ENCODE measurements at places on chromosomes 12 and 14. TPM values are rescaled to one million over a fixed set of nuclear protein-coding genes. Genes with fewer than 3 reads are reported as not detected.

Gene PDE3A
- total RNA-seq = 3.7 TPM

DNA sequence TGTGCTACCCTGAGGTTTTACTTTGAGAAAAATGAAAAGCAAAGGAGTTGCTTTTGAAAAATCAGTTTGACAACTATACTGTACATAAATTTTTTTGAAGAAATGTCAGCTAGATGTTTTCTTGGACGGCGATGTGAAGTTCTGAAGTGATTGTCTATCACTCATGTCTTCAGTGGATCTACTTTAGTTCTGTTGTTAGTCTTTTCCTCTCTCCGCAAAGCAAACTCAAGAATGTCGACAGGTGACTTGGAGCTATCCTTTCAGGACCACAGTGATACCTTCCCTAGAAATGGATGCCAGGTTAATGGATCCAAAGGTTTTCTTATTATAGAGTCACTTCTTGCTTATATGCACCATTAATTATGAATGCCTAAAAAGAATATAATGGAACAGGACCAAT is 1.2 kb downstream of the PTPRO start:
- no peak for DNase-seq

GRCh38 chr14:66281036-66281776 is 205.0 kb upstream of the CCDC196 start:
- DNase-seq = no peak

GRCh38 chr12:33588725-33589405 is 149.2 kb upstream of the SYT10 start:
- no peak for DNase-seq

DNA sequence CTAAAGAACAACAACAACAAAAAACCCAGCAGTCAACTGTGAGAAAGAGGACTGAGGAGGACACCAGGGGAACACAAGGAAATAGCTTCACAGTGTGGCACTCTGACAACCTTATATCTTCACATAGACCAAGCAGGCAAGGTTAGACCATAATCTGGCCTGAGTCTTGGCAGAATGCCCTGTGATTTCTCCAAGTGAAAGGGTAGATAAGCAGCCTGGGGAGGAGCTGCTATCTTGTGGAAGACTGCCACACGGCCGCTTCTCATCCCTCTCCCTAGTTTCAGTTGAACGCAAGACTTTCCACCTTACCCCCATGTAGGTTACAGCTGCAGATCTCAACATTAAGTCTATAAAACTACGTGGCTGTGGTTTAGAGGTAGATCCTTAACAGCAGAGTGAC is 3.7 kb downstream of the SLC25A21 start:
- no peak for DNase-seq

DNA sequence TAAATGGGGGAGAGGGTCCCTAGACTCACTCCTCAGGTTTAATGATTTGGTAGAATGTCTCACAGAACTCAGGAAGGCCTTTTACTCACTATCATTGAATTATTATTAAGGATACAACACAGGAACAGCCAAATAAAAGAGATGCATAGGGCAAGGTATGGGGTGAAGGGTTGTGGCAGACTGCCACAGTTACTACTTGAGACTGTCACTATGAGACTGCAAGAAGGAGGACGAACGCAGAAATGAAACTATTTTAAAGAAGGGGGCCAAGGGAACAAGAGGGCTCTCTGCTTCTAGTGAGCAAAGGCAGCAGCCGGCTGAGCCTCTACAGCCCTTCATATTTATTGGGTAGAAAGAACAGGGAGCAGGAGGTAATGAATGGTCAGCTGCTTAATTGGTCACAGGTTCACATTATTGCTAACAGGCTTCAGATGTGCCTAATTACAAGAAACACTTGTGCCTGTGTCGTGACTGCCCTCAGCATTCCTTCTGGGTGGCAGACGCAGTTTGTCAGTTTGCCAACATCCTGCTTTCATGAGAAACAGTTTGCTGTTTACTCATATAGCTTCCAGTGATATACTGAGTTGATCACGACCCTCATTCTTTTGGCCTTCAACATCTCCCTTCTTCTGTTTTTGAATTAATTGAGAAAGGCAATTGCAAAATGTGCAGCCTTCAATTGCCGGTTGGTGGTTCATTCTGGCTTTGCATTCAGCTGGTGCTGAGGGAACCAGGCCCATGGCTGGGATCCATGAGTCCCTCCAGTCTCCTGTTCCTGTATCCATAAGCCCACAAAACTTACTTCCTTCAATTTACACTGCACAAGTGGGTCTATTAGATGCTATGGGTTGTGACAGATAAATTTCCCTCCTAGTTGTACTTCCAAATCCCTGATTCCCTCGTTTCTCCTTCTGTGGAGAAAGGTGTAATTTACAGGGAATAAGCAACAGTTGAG is 82.8 kb upstream of the PLEKHG7 start:
- no peak for DNase-seq

- peak; percentile 78 for DNase-seq
These were observed 3.4 kb upstream of the RNASE7 start for GRCh38 chr14:21038441-21039422.

Gene BCAT1
- total RNA-seq = 36.0 TPM

- no peak for DNase-seq
These were observed 68.5 kb downstream of the SOX5 start for GRCh38 chr12:23880988-23881387.

DNA sequence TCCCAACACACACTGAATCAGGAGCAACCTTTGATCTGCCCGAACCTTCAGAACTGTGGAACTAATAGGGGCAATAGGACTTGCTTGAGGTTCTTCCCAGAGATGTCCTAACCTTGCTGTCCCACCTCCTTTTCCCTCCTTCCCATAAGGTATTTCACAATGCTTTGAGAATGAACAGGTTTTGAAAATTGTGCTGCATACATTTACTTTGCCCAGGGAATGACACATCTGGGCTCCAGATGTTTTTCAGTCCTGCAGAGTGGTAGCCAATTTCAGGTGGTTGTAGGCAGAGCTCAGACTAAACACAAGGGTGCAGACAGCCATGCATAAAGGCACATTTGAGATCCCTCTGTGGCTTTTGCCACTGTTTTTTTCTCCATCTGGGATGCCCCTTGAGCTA is 206.7 kb upstream of the PWP1 start:
- no peak for DNase-seq

Gene PRB2
- 4.0 TPM for total RNA-seq

GRCh38 chr12:66910366-66910974 is 231.6 kb upstream of the GRIP1 start:
- DNase-seq = no peak

DNA sequence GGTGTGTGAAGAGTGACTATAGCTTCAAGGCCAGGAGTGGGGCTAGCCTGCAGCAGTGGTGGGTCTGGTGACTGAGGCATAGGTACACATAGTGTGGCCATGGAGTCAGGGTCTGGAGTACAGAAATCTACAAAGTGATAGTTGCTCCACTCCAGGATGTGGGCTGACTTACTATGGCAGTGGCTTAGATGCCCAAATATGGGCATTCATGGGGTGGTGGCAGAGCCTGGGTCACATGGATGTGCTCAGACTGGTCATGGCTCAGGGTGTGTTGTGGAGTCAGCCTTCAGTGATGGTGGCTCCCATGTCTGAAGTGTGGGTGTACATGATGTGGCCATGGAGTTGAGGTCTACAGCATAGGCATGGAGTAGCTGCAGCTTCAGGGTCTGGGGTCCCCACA is 27.3 kb downstream of the CLEC6A start:
- DNase-seq = no peak

GRCh38 chr14:50232276-50232642 is 881 bp upstream of the SOS2 start:
- no peak for DNase-seq

Gene IL31
- not detected for total RNA-seq

Gene CCDC197
- total RNA-seq = not detected

Gene CLECL1
- total RNA-seq = not detected

DNA sequence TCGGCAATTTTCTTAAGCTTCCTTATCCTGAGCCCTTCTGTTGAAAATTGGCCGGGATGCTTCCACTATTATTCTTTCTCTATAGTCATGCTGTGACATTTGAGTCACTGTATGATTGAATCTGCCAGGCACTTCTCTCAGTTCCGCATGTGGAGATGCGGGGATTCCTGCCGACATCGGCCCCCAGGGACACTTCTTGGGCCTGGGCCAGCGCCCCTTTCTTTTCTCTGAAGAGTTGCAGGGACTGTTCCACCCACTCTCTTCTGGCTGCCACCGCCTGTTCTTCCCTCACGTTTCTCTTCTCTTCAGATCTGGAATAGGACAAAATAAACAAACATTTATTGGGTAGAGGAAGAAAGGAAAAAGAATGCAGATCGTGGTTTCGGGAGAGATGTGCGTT is 310.1 kb downstream of the ETNK1 start:
- DNase-seq = no peak

DNA sequence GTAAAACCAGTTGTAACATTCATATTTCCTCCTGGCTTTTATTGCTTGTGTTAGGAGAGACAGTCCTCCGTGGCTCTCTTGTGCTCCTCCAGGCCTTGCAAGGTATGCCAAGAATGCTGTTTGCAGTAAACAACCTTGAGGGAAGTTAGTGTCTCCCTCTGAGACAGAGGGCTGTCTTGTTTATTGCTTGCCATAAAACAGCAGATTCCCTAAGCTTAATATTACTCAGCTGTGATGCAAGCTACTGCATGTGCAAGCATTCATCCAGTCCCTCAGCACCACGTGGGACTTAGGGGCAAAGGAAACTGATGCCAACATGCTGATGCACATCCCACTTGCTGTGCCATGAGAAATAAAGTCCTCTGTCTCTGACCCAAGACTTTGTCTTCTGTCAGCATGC is 6.6 kb downstream of the POMT2 start:
- no peak for DNase-seq

DNA sequence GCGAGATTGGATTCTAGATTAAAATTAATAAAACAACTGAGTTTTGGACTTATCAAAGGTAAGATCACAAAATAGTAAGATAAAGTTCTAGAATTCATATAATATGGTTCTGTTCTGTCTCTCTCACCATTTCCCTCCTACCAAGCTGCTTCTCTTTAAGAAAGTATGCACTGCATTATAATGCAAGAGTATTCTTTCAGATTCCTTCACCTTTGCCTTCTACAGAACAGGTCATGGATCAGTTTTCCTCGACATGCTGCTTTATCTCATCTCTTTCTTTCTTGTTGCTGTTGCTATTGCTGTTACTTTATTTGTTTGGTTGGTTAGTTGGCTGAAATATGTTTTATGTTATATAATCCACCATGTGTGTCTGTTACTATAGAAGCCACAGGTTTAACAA is 357.0 kb downstream of the NAV3 start:
- DNase-seq = no peak

GRCh38 chr12:80707126-80707829 is at the start of gene MYF6:
Gene MYF6, plus strand, starts transcription at chr12:80707634. Its CDS starts 86 bp downstream, at chr12:80707720.
- DNase-seq = no peak

- no peak for DNase-seq
These were observed 297.7 kb downstream of the SYT1 start for GRCh38 chr12:79162147-79162772.

DNA sequence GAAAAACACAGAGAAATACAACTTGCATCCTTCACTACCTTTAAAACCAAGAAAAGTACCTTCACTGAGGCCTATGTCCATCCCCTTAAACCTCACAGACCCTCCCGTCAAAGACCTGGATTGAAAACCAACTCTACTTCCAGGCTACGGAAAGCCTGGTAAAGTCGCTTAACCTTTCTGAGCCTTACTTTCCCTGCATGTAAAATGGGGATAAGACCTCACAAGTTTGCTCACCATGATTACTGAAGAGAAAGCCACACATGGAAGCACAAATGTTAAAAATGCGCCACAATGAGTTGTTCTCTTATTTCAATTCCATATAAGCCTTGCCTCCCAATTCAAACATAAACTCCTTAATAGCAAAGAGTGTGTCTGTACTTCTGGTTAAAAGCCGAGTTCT is 8.4 kb downstream of the ACTN1 start:
- no peak for DNase-seq

DNA sequence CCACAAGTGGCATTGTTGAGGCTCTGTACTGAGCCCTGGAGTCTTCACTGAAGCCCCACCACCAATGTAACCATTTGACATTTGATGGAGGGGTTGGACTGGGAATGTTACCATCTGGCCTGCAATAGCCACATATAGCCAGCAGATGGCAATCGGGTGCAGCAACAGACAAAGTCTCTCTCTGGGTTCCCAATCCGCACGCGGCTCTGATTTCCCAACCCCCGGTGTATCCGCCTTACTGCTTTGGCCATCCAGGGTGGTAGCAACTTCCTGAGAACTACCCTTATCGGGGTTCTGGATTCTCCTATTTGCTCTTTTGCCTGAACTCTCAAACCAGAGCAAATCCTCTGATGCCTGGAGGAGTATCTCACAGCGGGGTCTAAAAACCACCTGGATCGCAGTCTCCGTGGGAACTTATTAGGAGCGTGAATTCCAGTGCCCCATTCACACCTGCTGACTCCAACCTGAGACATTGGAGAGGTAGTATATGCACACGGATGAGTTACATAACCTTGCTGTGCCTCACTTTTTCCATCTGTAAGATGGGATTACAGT is 14.2 kb downstream of the VRTN start:
- DNase-seq = peak; percentile 77

Gene GPR135
- total RNA-seq = 7.9 TPM

DNA sequence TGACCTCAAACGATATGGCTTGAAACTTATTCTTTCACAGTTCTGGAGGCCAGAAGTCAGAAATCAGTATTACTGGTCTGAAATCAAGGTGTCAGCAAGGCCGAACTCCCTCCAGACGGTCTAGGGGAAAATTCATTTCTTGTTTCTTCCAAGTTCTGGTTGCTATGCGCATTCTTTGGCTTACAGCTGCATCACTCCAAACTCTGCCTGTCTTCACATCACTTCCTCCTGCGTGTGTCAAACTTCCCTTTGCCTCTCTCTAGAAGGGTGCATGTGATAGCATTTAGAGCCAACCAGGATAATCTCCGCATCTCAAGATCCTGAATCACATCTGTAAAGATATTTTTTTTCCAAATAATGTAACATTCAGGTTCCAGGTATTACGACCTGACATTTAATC is 62.8 kb downstream of the DENND5B start:
- DNase-seq = no peak

All from dorsolateral prefrontal cortex (tissue), 122 donors.